ENCODE measurements at places on chromosomes 4 and X.

- DNase-seq: no peak
These were observed 189.2 kb downstream of the PPP3CA start for GRCh38 chr4:101158134-101158482.

- no peak for DNase-seq
These were observed 25.6 kb downstream of the NR0B1 start for GRCh38 chrX:30283456-30284200.

DNA sequence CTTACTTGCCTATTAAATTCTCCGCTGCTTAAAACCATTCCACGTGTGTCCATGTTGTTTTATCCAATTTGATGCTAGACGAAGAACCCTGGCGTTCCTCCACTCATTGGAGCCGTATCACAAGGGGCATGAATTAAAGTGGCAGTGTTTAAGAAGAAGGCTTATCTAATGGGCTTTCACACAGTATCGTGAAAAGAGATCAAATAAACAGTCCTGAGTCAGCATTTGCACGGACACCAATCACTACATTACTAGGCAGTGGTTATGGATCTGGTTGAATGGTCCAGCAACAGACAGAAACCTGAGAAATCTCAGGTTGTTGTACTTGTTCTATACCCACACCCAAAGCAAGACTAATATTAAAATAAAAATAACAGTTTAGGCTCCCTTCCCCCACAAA, 671.6 kb downstream of the FAT4 start:
- no peak for DNase-seq

GRCh38 chr4:81509191-81509590, 37.5 kb upstream of the RASGEF1B start:
- no peak for DNase-seq

- DNase-seq: no peak
These were observed 340.0 kb downstream of the FBXW7 start for GRCh38 chr4:152195888-152196287.

DNA sequence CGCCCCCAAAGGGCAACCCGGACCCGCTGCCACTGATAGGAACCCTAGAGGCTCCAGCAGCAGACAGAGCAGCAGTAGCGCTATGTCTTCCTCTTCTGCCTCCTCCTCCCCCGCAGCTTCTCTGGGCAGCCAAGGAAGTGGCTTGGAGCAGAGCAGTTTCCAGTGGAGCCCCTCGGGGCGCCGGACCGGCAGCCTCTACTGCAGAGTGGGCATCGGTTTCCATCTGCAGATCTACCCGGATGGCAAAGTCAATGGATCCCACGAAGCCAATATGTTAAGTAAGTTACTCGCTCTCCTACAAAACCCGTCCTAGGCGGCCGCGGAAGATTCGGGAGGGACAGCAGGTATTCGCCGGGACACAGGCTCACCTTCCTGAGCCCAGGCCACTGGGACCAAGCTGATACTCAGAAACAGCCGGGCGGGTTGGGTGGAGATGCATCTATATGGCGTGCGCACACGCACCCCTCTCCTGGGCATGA, 477 bp downstream of the FGF5 start:
- DNase-seq: no peak

- DNase-seq: no peak
These were observed 50.6 kb downstream of the SCFD2 start for GRCh38 chr4:53315300-53315699.

- DNase-seq: no peak
These were observed 113.3 kb downstream of the EFNB1 start for GRCh38 chrX:68942104-68942503.

GRCh38 chr4:185211035-185211434, 1.6 kb downstream of the SNX25 start:
- no peak for DNase-seq

- DNase-seq: no peak
These were observed 293.2 kb downstream of the FBXO8 start for GRCh38 chr4:173990126-173990868.

DNA sequence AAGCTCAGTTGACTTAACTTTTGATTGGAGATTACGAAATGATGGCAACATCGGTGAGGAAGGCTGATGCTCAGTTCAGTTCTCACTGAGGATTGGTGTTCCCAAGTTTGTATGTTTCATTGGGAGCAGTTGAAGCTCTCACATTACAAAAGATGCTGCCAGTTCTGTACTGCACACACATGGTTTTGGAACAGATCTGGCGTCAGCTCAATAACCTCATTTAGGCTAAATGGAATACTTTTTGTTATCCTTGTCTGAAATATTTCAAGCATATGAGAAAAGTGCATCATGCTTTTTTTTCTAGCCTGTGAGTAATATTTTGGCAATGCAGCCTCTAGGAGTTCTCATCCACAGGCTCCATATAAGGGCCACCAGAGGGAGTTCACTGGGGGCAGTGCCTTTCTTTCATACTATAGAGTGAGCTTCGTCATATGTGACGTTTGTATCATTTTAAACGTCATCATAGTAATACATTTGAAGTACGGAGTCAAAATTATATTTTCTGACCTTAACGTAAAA, 4.1 kb downstream of the ENPEP start:
- DNase-seq: no peak

DNA sequence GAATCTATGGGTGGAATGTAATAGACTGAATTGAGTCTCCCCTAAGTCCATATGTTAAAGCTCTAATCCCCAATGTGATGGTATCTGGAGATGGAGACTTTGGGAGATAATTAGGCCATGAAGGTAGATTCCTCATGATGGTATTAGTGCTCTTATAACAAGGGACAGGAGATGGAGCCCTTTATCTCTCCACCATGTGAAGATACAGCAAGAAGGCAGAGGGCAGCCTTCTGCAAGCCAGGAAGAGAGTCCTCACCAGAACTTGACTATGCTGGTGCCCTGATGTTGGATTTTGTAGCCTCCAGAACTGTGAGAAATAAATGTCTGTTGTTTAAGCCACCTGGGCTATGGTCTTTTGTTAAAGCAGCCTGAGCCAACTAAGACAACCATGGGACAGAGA, 76.4 kb upstream of the F8A3 start:
- DNase-seq: no peak

DNA sequence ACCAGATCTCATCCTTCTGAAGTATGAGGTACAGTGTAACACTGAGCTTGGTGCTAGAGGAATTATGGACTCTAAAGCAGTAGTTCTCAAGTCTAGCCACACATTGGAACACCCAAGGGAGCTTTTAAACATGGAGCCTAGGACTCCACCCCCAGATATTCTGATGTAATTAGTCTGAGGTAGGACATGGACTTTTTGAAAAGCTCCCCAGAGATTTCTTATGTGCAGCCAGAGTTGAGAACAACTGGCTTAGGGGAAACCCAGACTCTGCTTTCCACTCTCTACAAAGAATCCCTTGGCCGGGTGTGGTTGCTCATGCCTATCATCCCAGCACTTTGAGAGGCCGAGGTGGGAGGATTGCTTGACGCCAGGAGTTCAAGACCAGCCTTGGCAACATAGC, 11.6 kb upstream of the GDPD2 start:
- no peak for DNase-seq

DNA sequence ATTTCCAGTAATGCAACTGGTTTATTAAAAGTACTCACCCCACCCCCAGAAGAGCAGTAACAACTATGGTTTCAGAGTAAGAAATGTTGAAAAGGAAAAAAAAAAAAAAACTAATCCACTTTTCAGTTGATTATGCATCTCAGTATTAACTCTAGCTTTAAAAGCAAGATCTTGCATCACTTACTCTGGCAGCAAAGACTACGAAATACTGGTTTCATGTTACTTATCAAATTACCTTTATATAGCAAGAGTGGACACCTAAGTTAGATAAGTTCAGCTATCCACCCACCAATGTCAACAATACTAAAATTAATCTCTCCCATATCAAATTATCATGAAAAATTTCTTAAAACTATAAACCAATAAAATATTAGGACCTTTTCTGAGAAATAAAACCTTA, 105.0 kb downstream of the ABCB7 start:
- DNase-seq: no peak

DNA sequence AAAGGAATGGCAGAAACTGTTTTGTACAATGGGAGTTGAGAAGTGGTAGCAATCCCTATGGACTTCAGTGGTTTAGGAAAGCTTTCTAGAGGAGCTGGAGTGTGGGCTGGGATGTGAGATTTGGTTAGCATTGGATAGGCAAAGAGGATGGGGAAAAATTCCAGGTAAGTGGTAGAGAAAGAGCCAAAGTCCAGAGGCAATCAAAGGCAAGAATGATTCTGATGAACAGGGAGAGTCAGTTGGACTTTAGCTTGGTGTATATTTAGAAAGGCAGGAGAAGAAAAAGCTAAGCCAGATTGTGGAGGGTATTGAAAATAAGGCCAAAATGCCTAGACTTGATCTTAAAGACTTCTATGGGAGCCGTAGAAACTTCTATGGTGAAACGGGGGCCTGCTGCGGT, 3.7 kb upstream of the VSIG4 start:
- DNase-seq: no peak

GRCh38 chrX:135420831-135421230, 913 bp upstream of the SMIM10L2A start:
- DNase-seq: no peak

- no peak for DNase-seq
These were observed 470.0 kb downstream of the GASK1B start for GRCh38 chr4:157702831-157703230.

GRCh38 chrX:37746218-37746941, 33.5 kb upstream of the CYBB start:
- DNase-seq: no peak

GRCh38 chr4:128635141-128635954, 174.2 kb upstream of the JADE1 start:
- no peak for DNase-seq

GRCh38 chr4:23348789-23349498, 540.9 kb downstream of the PPARGC1A start:
- no peak for DNase-seq

GRCh38 chrX:132842460-132843238, 115.8 kb downstream of the HS6ST2 start:
- no peak for DNase-seq

DNA sequence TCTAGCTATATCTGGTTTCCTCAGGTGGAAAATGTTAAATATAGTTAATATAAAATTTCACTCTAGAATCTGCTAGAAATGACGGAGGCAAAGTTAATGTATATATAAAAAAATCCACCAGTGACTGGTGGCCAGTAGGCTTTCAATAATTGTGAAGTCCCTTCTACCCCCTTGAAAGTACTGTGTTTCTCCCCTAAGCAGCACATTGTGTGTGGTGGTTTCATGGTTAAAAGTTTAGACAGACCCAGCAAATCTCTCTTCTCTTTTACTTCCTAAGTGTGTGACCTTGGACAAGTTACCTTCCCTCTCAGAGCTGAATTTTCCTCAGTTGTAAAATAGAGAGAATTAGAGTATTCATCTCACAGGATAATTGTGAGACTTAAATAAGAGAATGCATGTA, 600 bp upstream of the HEPH start:
- DNase-seq: no peak

GRCh38 chr4:88027611-88028608, 20.5 kb downstream of the PKD2 start:
- no peak for DNase-seq

DNA sequence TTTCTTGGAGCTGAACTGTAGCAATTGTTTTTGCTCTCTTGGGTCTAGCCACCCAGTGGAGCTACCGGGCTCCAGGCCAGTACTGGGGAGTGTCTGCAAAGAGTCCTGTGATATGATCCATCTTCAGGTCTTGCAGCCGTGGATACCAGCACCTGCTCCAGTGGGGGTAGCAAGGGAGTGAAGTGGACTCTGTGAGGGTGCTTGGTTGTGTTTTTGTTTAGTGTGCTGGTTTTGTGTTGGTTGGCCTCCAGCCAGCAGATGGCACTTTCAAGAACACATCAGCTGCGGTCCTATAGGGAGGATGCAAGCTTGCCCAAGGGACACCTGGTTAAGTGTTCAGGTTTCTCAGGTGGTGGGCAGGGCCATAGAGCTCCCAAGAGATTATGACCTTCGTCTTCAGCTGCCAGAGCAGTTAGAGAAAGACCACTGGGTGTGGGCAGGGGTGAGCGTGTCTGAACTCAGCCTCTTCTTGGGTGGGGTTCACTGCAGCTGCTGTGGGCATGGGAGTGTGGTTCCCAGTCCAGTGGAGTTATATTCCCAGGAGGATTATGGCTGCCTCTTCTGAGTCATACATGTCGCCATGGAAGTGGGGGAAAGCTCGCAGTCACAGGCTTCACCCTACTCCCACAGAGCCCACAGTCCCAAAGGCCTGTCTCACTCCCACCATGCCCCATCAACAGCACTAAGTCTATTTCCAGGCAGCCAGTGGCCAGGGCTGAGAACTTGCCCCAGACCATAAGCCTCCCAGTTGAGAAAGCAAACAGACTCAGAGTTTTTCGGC, 811.6 kb downstream of the GLUD2 start:
- DNase-seq: no peak

DNA sequence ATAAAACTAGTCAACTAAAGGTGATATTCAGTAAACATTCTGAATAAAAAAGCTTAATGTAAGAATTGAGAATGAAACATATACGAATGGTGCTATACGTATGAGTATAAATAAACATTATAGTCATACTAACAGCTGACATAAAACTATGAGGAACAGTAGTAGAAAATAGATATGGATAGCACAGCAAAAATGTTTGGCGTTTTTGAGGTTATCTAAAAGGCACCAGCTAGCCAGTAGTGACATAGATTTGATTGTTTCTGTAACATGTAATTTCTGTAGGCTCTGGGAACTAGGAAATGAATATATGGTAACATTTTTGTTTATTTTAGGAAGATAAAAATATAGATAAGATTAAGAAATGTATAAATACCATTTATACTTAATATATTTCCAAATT, 69.3 kb downstream of the SNX25 start:
- no peak for DNase-seq

DNA sequence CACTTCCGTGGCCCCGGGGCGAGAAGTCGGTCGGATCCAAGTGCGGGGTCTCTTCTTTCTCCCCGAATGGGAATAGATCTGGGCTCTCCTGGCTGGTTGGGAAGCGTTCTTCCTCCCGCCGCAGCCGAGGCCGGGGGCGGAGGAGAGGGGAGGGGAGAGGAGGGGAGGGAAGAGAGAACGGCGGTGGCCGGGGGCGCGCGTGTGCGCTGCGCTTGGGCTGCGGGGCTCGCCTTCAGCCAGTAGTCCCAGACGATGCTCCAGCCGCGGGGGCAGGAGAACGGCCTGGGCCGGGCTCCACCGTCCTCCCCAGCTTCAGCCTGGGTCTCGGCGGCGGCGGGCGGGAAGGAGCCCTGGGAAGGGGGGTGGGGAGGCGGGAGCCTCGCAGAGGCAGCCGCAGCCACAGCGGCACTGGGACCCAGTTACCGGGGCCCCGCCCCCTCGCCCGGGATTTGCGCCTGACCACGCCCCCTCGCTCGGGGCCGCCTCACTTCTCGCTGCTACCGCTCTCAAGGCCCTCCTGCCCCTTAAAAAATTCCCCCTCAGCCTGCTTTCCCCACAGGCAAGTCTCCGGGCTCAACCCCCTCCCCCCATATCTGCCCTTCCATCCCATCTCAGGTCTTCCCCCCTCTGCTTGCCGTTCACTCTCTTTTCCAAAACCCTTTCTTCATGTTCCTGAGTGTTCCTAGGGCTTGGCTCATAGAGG, at the start of gene FGD1:
Gene FGD1, minus strand, starts transcription at position 421 of the 703 bp plus-strand sequence. CDS start 802 bp downstream, outside the sequence.
- peak; percentile 1 for DNase-seq

DNA sequence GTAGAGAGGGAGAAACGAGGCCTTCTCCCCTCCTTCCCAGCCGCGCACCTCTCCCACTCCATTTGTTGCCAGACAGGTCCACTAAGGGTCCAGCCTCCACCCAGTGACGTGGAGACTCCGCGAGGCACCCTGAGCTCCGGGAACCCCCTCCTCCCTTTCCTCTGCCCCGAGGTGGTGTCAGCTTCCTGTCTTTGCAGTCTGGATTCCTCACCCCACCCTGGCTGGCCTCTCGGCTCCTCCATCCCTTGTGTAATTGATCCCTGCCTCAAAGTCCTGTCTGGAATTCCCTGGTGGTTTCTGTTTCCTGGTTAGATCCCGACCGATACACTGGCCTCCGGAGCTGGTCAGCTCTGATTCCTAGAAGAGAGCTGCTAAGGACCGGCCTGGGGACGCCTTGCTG, 105.9 kb upstream of the SCOC start:
- no peak for DNase-seq
